ENCODE measurements at places on chromosomes 1 and 21.

DNA sequence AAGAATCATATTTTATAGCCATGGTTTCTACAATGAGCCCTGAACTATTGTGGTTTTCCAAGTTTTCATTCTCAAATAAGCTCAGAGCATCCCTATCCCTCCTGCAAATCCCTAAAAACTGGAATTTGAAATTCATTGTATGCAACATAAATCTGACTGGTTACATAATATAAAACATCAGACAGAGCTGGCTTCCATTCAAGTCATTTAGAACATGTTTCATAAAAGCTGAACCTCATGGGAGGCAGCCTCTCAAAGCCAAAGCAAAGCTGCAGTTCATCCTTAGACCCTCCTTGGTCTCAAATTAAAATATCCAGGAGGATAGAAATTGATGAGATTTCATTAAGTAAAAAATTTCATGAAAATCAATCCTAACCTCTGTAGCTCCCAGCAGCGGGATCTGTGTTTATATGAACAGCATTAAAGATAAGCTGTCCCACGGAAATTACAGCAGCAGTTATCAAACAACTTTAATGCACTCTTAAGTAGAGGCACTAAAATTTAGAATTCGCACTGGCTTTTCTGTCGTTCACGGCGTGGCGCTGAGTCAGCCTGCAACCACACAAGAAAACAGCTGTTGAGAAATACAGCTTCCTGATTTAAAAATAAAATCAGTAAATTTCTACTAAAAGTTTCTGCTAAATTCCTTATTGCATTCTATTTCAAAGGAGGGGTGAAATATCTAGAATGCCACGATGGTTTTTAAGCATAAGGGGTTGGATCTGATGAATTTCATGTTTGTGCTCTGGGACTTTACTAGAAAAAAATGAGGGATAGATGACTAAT, 99.9 kb upstream of the TIAM1 start:
- peak; percentile 30 for DNase-seq

- DNase-seq: no peak
These were observed 4.4 kb downstream of the IFI16 start for GRCh38 chr1:159014003-159014571.

- no peak for DNase-seq
These were observed 7.1 kb upstream of the KCNQ4 start for GRCh38 chr1:40776236-40777072.

- no peak for DNase-seq
These were observed 33.6 kb downstream of the CATSPERE start for GRCh38 chr1:244494653-244495052.

GRCh38 chr1:151613282-151613780, 1.5 kb downstream of the SNX27 start:
- DNase-seq: peak; percentile 35

DNA sequence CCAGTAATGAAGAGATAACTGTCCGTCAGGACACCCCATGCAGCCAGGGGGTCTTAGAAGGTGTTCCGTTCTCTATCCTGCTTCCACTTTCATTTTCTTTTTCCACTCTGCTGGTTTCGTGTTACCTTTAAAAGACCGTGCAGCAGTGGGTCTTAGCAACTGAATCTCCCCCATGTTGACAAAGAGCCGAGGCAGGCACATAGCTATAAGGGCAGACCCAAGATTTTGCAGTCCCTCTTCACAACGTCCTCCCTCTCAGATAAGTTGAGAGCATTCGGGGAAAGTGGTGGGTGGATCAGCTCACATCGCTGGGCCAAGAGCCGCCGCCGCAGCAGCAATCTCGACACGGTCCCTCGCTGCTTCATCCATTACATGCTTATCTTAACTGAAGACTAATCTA, 355.5 kb downstream of the LMO4 start:
- DNase-seq: peak; percentile 66

GRCh38 chr1:7153464-7153863, 368.2 kb downstream of the CAMTA1 start:
- DNase-seq: no peak

- DNase-seq: no peak
These were observed 80.3 kb upstream of the WNT4 start for GRCh38 chr1:22223176-22223575.

GRCh38 chr1:111032295-111032897, 68.7 kb upstream of the LRIF1 start:
- peak; percentile 20 for DNase-seq

DNA sequence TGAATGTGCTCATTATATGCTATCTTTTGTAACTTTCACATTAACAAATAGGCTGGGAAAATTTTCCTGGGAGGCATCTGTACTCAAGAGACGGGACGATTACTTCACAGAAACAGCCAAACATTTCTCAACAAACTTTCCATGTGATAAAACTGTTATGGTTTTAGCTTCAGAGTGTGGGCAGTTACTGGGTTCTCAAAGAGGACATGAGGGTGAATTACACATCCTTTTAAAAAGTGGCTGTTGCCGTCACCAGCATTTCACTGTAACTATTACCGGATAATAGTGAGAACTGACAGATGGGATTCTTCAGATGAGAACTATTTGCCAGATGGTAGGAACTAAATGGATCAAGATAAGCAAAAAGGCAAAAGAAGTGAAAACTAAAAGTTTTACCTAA, 109.1 kb downstream of the APP start:
- DNase-seq: no peak

- peak; percentile 32 for DNase-seq
These were observed 69.0 kb downstream of the PGM1 start for GRCh38 chr1:63662056-63662836.

GRCh38 chr1:68148631-68149030, 83.7 kb downstream of the WLS start:
- no peak for DNase-seq

DNA sequence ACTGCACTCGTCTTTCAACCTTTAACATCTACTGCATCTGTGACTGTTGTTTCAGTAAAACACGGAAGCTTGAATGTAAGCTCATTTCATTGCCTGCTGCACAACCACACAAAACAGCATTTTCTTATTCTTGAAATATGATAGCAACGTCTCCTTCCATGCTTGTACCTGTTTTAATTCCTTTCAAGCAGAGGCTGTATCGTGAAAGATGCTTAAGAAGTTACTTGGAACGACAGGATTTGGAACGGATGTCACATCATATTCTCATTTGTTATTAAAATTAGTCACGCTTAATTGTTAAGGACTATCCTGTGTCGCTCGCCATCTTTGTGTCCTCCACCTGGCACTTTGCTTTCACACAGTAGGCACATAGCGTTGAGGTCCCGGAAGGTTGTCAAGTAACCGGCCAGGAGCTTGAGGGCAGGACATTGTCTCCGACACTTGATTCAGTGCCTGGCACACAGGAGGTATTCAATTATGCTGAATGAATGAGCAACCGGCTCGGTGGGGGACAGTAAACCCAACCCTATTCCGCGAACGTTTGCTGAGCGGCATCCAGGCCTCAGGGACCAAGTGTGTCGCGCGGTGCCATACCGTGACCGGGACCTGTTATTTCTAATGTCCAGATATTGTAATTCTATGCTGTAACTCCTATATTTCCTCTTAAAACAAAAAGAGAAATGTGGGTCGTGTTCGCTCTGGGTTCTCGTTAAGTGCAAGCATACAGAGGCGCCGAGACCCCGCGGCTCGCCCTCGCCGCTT, 499 bp upstream of the SH3GLB1 start:
- no peak for DNase-seq

- no peak for DNase-seq
These were observed 50.3 kb downstream of the CAPN9 start for GRCh38 chr1:230797376-230797920.

DNA sequence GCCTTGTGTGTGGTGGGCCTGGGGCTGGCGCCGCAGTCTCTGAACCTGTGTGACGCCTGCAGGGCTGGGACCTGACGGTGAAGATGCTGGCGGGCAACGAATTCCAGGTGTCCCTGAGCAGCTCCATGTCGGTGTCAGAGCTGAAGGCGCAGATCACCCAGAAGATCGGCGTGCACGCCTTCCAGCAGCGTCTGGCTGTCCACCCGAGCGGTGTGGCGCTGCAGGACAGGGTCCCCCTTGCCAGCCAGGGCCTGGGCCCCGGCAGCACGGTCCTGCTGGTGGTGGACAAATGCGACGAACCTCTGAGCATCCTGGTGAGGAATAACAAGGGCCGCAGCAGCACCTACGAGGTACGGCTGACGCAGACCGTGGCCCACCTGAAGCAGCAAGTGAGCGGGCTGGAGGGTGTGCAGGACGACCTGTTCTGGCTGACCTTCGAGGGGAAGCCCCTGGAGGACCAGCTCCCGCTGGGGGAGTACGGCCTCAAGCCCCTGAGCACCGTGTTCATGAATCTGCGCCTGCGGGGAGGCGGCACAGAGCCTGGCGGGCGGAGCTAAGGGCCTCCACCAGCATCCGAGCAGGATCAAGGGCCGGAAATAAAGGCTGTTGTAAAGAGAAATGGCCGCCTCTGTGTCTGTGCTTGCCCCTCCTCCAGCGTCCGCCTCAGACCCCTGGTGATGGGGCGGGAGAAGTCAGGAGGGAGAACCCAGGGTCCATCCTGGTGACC, 788 bp downstream of the ISG15 start:
- no peak for DNase-seq

- DNase-seq: no peak
These were observed 9.4 kb downstream of the USP48 start for GRCh38 chr1:21773585-21773984.

DNA sequence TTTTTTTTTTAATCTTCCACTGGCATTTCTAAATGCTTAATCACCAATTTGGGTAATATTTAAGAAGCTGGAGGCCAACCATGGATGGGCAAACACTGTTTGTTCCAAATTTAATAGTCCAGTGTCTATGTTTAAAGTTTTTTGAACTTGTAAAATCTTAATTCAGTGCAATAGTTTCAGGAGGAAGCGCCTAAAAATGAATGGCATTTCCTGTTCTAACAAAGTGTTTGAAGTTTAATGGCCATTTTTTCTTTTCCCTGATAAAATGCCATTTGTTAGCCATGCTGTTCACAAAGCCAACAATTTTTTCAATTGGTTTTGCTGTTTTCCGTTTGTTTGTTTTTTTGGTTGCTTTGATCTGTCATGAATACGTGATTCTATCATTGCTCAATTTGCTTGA, 552.1 kb downstream of the LMO4 start:
- DNase-seq: no peak

GRCh38 chr1:104665300-104665699, 915.6 kb downstream of the AMY1C start:
- DNase-seq: no peak

- no peak for DNase-seq
These were observed 30.3 kb downstream of the SMIM12 start for GRCh38 chr1:34829250-34829649.

DNA sequence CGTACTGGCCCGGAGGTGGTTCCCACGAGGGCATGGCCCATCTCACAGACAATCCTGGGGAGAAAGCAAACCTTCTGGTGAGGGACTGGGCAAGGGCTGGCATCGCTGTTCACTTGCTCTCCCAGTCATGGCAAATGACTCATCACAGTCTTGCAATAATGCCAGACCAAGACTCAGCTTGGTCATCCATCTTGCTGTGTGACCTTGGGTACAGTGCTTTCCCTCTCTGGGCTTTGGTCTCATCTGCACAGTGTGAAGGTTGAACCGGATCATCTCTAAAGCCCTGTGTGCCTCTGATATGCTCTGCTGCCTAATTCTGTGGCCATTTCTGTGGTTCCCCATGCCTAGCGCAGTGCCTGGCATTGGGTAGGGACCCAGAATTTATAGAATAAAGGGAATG, 143.6 kb upstream of the CD34 start:
- no peak for DNase-seq

DNA sequence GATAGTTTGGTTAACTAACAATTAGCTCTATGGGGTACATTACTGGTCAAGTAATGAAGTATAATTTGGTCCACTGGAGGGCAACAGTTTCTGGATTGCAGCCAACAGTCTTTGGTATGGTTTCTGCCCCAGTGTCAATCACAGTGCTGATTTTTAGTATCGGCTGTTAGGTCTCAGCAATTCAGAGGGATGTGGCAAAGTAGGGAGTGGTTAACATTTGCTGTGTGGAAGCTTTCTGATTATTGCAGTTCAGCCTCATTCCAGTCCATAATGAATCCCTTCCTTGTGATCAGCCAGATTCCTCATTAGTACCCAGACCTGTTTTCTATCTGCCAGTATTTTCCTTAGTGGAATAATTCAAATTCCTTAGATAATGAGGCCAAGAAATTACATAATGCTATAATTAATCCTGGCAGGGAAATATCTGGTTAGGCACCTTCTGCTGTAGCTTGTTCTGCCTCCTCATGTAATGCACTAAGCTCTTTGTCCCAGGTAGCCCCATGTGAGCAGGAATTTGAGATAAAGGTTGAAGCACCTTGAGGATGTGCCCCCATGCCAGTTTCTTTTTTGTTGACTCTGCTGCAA, 14.0 kb downstream of the F3 start:
- no peak for DNase-seq

DNA sequence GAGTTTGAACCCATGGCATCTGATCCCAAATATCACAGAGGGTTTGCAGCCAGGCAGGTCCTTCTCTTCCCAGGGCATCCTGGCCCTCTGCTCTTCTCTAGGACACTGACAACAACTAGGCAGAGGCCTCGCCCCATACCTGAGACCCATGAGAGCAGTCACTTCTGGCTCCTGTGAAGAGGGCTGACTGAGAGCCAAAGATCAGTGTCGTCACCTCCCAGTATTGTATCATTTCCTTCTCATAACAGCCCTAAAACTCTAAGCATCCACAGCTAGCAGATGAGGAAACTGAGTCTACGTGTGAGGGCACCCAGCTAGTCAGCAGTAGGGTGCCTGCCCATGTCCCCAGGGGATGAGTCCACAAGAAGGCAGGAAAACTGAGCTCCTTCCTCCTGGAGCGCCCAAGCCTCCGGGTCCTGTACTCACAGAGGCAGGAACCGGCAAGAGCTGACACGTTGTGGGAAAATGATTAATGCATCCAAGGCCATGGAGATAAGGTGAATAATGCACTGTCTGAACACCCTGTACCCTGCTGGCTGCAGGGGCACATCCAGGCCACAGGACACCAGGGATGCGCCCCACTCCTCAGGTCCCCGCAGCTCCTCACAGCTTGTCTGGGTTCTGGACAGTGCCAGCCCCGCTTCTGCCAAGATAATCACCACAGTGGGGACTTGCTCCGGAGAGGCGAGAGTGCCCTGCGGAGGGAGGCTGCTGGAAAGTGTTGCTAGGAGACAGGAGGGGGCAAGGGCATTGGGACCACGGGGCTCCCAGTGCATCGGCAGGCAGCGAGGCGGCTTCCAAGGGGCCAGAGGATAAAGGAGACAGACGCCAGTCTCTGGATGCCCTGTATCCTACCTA, 340.0 kb downstream of the NPHP4 start:
- DNase-seq: peak; percentile 14

DNA sequence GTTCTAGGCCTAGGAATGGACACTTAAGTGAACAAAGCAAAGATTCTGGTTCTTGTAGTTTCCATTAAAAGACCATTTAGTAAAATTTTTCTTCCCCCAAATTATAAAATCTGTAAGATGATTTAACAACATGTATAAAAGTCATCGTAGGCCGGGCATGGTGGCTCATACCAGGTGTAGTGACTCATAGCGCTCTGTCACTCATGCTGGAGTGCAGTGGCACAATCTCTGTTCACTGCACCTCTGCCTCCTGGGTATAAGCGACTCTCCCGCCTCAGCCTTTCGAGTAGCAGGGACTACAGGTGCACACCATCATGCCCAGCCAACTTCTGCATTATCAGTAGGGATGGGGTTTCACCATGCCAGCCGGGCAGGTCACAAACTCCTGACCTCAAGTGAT, 9.1 kb downstream of the ASPM start:
- no peak for DNase-seq

GRCh38 chr1:168476588-168477385, 67.0 kb downstream of the XCL2 start:
- DNase-seq: no peak
